Caco-2 (cell line): ENCODE measurements at places on chromosomes 11 and 22. TPM values are rescaled to one million over a fixed set of nuclear protein-coding genes. Genes with fewer than 3 reads are reported as not detected.

DNA sequence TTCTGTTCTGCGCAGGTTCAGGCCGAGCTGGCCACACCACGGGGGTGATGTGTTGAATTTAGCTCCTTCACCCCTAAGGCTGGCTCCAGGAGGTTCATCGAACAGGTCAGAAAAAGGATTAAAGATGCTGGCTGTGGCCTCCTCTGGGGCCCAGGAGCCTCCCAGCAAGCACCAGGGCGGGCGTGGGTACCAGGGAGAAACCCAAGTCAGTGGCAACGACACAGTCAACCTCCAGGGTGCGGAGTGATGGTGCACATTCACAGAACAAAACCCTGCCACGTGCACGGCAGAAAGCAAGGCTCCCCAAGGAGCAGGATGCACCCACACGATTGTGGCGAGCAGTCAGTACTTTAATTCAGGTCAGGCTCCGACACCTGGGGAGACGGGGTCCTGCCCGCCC is 10.8 kb downstream of the C11orf24 start:
- peak; percentile 40 for DNase-seq

GRCh38 chr22:49099496-49100124 is 728.1 kb downstream of the BRD1 start:
- DNase-seq = no peak

DNA sequence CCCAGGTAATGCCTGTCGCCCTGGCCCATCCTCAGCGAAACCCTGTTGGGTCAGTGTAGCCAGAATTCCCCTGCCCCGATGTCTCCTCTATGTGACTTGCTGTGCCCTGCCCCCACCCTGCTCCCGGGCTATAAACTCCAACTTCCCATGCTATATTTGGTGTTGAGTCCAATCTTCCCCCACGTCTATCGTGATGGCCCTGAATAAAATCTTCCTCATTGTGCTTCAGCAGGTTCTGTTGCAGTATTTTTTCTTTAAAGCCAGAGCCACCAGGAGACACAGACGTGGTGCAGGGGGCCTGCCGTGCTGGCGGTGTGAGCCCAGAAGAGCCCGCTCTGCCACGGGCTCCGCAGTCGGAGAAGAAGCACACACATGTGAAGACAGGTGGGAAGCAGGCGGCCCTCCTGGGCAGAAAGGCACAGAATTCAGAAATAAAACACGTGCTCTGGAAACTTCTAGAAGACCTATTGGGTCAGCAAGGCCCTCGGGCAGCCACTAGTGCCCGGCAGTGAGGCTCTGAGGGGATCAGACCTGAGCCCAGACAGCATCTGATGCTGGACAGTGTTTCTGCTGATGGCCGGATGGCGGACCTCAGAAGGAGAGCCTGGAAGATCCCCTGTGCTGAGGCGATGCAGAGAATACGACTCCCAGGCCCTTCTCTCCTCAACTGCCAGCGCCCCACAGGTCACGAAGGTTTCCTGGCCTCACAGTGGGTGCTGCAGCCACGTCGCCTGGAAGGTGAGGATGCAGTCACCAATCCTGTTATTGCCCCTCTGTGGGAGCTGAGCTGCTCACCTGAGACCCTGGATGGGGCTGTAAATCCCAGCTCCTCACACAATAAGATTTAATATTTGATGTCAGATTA is 501.9 kb downstream of the BRD1 start:
- no peak for DNase-seq

DNA sequence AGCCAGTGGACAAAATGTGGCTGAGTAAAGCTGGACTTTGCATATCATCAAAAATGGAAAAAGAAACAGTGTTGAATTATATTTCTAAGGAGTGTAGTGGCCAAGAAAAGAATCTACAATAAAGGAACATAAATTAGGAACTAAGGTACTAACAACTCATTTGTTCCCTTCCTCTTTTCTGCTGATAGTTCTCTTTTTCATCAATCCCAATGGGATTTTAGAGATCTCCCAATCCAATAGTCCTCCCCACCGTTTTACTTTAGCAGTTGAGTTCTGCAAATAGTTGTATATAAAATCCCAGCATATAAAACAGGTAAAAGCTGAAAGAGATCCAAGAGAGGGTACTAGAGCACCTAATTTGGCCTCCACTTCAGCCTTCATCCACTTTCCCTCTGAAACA is 2.0 kb downstream of the PRCP start:
- DNase-seq = no peak

- no peak for DNase-seq
These were observed 27.6 kb upstream of the APLP2 start for GRCh38 chr11:130042093-130042591.

DNA sequence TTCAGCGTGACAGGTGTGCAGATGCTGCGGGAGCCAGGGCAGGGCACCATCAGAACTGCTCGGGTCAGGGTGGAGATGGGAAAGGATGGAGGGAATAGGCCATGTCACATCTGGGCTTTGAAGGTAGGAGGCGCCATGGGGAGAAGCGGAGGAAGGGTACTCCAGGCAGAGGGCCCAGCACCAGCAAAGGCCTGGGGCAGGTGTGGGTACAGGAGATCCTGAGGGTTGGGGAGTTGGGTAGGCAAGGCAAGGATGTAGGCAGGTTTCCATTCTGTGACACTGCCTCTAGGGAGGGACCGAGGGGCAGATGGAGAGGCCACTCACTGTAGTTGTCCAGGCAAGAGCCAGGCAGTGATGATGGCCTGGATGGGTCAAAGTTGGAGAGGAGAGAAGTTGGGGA is 8.5 kb downstream of the EMID1 start:
- no peak for DNase-seq

DNA sequence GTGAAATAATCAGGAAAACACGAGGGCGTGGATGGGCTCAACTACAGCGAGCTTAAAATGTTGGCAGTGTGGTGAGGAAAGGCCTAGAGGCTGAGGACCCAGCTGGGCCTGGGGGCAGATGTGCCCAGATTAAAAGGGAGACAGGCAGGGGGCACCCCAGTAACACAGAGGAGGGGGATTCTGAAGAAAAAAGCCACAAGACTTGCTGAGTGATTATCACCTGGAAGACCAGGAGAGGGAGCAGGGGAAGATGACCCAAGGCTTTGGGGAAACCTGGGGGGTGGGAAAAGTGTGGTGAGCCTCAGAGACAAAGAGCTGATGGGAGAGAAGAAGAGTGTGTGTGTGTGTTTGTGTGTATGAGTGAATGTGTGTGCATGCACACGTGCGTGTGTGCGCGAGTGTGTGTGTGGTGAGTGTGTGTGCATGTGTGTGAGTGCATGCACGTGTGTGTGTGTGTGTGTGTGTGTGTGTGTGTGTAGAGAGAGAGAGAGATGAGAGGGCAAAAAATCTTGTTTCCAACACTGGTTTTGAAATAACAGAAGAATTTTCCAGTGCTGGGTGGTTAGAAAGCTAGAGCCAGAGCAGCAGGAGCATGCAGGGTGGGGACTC is 500.5 kb downstream of the BUD13 start:
- no peak for DNase-seq

DNA sequence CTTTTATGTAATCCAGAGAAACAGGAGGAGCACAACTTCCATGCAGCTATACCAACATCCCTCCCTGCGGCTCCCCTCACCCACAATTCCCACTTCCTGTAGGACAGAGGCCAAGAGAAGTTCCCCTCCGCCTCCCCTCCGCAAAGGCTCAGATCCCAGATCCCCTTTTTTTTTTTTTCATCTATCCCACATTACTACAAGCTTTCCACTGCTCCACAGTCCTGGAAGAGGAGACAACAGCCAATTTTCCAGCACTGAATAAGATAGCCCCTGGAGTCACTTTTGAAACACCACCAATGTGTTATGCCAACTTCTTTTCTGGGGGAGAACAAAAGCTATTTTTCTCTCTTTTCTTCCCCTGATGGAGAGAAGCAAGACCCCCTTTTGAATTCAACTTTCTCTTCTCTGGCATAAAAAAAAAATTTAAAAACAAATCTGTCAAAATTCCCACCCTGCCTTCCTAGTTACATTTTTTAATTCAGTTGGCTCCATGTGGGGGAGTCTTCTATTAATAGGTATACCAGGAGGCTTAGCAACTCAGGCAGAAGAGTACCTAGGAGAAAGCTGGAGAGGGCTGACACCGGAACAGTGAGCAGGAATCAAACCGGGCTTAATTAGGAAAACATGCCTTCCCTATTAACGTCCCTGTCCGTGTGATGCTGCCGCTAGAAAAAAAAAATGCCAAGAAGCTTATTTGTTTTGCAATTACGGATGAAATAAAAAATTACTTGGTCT is 543.4 kb downstream of the BUD13 start:
- no peak for DNase-seq

GRCh38 chr11:31408201-31408600 is 38.5 kb downstream of the DNAJC24 start:
- no peak for DNase-seq

GRCh38 chr11:19958204-19958603 is 202.1 kb downstream of the DBX1 start:
- no peak for DNase-seq

- no peak for DNase-seq
These were observed 20.6 kb downstream of the TMPRSS6 start for GRCh38 chr22:37088750-37089408.

- DNase-seq = no peak
These were observed 7.6 kb downstream of the IRF7 start for GRCh38 chr11:607971-608659.

GRCh38 chr22:46047841-46048595 is 71.1 kb upstream of the WNT7B start:
- DNase-seq = peak; percentile 6

GRCh38 chr11:92826136-92826535 is 143.3 kb upstream of the MTNR1B start:
- no peak for DNase-seq

DNA sequence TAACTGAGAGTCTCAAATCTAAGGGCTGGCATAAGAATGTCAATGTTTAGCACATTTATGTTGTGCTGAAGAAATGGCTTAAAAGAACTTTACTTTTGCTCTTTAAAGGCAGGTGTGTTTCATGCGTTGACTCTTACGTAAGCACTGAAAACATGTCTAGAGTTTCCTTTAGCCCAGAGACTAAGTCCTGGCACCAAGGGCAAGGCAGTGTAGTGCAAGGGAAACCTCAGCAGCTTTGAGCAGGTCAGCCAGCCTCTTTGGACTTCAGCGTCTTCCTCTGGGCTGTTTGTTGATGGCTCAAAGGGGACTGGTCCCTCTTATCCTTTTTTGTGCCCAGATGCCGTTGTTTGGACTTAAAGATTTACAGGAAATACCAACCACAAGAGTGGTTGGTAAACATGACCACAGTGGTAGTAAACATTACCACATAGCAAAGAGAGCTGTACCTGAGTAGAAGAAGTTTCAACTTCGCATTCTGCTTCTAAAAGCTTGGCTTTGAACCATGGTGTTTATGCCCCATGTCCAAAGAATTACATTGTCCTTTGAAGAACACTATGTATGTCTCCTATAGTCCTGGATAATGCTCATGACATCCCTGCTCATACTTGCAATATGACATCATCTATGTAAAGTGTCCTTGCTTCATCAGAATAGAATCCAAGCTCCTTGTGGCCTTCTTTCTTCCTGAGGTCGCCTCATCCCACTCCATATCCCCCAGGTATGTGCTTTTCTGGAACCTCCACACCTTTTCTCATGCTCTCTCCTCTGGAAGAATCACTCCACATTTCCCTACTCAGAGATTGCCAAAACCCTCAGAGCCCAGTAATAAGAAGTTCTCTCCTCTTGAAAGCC is 23.5 kb downstream of the TENM4 start:
- no peak for DNase-seq

DNA sequence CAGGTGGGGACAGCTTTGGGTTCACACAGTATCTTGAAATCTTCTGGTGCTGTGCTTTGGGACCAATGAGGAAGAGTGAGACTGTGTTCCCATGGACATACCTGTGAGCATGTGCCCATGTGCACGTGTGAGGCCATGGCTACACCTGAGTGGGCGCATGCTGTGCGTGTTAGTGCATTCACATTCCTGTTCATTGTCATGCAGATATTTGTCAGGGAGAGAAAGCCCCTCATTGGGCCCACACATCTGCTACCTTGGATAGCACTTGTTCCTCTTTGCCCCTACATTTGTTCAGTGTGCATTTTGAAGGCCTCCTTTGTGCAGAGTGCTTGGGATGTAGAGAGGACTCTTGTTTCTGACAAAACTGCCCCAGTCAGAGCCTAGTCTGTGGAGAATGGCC is 154.3 kb upstream of the E2F8 start:
- DNase-seq = no peak

DNA sequence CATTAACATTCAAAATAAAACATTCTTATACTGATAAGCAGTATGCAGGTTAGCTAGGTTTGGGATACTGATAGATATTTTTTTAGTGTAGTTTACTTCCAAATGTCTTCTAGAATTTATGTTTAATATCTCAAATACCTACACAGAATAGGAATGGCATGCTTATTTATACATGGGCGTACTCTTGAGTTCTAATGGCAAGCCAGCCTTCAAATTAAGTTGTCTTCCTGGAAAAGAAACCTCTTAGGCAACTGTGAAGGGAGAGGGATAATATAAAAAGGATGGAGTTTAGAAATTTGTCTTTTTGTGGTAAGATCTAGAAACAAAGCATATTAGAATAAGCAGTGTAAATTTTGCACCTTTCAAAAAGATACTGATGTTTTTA is 65.4 kb downstream of the MTMR3 start:
- no peak for DNase-seq

DNA sequence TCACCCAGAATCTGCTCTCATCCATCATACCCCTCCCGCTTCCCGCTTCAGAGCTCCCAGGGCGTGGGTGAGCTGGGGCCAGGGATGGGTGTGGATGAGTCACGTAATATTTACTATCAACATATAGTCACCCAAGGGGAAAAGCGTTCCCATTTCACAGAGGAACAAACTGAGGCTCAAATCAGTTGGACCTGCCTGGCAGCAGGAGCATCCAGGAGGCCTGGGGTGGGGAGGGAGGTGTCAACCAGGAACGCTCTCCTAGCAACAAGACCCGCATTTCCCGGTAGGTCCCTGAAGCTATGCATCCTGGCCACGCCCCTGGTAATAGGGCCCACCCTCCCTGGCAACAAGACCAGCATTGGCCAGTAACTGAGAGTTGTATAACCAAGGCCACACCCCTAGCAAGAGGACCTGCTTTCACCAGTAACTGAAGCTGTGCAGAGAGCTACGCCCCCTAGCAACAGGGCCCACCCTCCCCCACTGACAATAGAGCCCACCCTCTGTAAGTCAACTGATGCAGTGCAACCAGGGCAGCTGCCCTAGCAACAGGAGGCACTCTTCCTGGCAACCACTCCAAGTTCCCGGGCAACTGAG is 32.7 kb upstream of the TXNRD2 start:
- DNase-seq = peak; percentile 60

DNA sequence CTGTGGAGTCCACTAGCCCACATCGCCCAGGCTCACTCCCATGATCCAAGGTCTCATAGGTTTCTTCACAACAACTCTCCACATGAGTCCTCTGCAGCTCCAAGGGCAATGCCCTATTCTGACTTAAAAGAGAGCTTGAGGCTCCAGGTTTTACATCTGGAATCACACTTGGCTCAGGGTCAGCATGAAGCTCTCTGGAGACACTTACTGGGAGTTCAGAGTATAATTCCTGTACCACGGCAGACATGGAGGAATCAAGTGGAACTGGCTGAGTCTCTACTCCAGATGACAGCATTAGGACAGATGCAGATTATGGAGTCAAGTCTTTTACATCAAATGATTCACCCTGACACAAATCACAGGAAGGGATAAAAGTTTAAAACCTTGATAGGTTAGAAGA is 11.4 kb downstream of the PRR14L start:
- DNase-seq = no peak

The ABCC8 gene
- total RNA-seq = 0.09 TPM in 1 of 2 replicates, not detected in the other

The PRODH gene
- 39.0 and 47.9 TPM in 2 replicates for total RNA-seq

The USP2 gene
- 13.9 and 14.4 TPM in 2 replicates for total RNA-seq

The BDNF gene
- total RNA-seq = 7.2 and 8.5 TPM in 2 replicates

The PGR gene
- total RNA-seq = not detected in 2 replicates

The TMEM86A gene
- total RNA-seq = 0.19 and 0.25 TPM in 2 replicates

The GLYATL2 gene
- total RNA-seq = not detected in 2 replicates

The NOX4 gene
- 0.14 TPM in 1 of 2 replicates, not detected in the other for total RNA-seq

The SYT8 gene
- 11.3 and 14.9 TPM in 2 replicates for total RNA-seq

The MRGPRG gene
- total RNA-seq = not detected in 2 replicates

The DEFB131B gene
- total RNA-seq = not detected in 2 replicates

The RAB38 gene
- total RNA-seq = 0.41 and 1.2 TPM in 2 replicates
